Urinary bladder (tissue), 4 donors: ENCODE measurements at places on chromosomes 11 and 22. TPM values are rescaled to one million over a fixed set of nuclear protein-coding genes. Genes with fewer than 3 reads are reported as not detected.

DEPDC5 gene
- total RNA-seq = 33.1 TPM

PTPN5 gene
- total RNA-seq = 0.21 TPM

TBX10 gene
- total RNA-seq = not detected

KRTAP5-1 gene
- not detected for total RNA-seq

AASDHPPT gene
- total RNA-seq = 64.6 TPM

P2RX6 gene
- 0.74 TPM for total RNA-seq

ACTN3 gene
- not detected for total RNA-seq

RAB36 gene
- total RNA-seq = 2.0 TPM

OR8A1 gene
- not detected for total RNA-seq

AAMDC gene
- total RNA-seq = 24.6 TPM

MPST gene
- total RNA-seq = 44.1 TPM

CCDC89 gene
- 4.1 TPM for total RNA-seq

OR51B5 gene
- 4.3 TPM for total RNA-seq

OR5B21 gene
- not detected for total RNA-seq

FAM227A gene
- 4.9 TPM for total RNA-seq

FJX1 gene
- 8.7 TPM for total RNA-seq

PAMR1 gene
- 179 TPM for total RNA-seq

GPR137 gene
- 4.7 TPM for total RNA-seq

C11orf42 gene
- not detected for total RNA-seq

MS4A14 gene
- 0.37 TPM for total RNA-seq

CASP5 gene
- total RNA-seq = 0.74 TPM

KCNQ1 gene
- 6.3 TPM for total RNA-seq

AQP11 gene
- 2.5 TPM for total RNA-seq

MMP27 gene
- not detected for total RNA-seq

CPT1B gene
- total RNA-seq = 6.2 TPM

DERL3 gene
- 0.74 TPM for total RNA-seq

SYCE3 gene
- not detected for total RNA-seq

LRRC75B gene
- 9.6 TPM for total RNA-seq

TMEM151A gene
- total RNA-seq = 0.32 TPM

SCO2 gene
- 0.79 TPM for total RNA-seq

TTC17 gene
- 222 TPM for total RNA-seq

OR51L1 gene
- not detected for total RNA-seq

PANX2 gene
- 0.63 TPM for total RNA-seq

OVCH2 gene
- 3.3 TPM for total RNA-seq

SPDYC gene
- total RNA-seq = not detected

CCDC157 gene
- 2.1 TPM for total RNA-seq
